Activated CD8-positive, alpha-beta memory T cell treated with anti-CD3 and anti-CD28 coated beads, Interleukin-2, amount 50 U/mL, for 48 hours (primary cell): ENCODE measurements at places on chromosomes 3 and 15.

- DNase-seq = no peak
These were observed 39.3 kb downstream of the SRP14 start for GRCh38 chr15:39999538-40000200.

GRCh38 chr3:13497386-13497785 lies 17.3 kb downstream of the HDAC11 start:
- no peak for DNase-seq

DNA sequence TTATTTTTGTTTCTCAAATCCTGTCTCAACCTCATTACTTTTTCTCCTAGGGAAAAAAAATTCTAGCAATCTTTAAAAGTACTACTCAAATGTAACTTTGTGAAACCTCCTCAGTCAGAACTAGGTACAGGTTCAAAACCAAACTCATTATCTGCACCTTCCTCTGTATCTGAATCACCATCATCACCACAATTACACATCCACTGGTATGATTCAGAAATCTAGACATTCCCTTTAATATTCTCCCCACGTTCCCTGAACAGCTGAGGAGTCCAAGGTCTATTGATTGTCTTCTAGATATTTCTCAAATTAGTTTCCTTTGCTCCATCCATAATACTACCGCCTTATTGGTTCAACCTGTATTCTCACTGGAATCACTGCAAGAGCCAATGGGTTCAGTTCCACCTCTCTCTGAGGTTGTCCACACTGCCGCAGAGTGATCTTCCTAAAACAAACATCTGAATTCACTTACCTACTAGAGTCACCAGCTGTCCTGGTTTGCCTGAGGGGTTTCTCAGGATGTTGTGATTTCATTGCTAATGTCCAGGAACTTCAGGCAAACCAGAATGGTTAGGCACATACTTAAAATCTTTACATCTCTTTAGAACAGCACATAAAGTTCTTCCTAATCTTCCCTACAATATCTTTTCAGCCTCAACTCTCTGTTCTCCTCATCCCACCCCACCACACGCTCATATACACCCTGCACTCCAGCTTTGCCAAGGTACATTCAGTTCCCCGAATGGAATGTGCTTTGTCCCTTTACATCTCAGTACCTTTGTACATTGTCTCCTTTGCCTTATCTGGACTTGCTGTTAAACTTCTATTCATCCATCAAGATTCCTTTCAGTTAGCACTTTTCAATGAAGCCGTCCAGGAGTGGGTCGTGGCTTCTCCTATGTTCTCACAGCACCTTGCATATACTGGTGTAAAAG lies 24.2 kb downstream of the ATP13A4 start:
- DNase-seq = no peak

- DNase-seq = no peak
These were observed 183.6 kb downstream of the ABHD5 start for GRCh38 chr3:43874290-43874689.

- DNase-seq = no peak
These were observed 1355.9 kb downstream of the SI start for GRCh38 chr3:163722405-163722804.

DNA sequence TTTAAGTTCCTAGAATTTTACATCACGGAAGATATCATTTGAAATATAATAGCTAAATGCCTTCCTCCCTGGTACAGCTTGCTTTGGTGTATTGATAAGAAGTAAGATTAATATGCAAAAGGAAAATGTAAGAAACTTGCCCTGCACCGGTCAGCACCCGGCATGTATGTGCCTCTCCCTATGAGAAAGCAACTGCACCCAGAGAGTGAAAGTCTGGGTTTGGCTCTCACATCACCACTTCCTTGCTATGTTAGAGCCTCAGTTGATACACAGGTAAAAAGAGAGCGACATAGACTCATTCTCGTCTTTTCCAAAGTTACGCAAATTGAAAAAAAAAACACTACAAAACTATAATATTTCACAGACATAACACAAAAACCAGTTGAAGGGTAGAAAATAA lies 96.7 kb downstream of the FOXP1 start:
- no peak for DNase-seq

DNA sequence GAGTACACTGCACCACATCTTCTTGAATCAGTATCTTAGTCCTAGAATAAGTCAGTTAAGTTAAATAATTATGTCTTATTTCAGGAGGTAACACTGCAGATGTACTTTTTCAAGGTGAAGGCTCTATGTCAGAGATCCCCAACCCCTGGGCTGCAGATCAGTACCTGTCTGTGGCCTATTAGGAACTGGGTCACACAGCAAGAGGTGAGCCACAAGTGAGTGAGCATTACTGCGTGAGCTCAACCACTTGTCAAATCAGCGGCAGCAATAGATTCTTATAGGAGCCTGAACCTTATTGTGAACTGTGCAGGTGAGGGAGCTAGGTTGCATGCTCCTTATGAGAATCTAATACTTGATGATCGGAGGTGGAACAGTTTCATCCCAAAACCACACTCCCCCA lies 851.9 kb upstream of the ALCAM start:
- DNase-seq = no peak
